ENCODE measurements at places on chromosomes 11 and 22.

GRCh38 chr22:45612940-45613339, 58.7 kb upstream of the ATXN10 start:
- DNase-seq, result no peak

DNA sequence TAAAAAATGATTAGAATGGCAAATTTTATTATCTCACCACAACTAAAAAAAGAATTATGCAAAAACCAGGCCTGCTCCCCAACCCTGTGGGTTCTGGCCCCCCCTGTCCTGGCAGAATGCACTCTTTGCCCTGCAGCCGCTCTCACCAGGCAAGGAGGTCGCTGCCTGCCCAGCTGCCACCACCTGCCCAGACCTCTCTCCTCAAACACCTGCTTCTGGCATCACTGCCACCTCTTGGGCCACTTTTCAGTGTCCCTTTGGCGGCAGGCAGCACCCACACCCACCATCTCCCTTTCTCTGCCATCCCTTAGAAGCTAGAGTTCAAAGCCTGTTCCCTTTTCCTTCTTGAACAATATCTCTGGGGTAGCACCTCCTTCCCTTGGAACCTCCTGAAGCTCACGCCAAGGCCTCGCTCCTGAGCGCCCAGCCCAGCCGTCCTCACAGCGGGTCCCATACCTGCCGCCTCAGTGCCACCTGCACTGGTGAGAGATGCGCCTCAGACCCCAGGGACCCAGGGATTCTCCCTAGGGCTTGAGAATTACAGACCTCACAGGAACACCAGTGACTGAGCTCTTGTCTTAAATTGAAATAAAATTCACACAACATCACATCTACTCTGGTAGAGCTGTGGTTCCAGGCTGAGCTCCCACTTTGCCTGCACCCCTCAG, 44.6 kb downstream of the SGSM3 start:
- no peak for DNase-seq

GRCh38 chr22:24128021-24128420, 53.3 kb upstream of the SUSD2 start:
- DNase-seq, result no peak

- no peak for DNase-seq
These were observed 1549.4 kb downstream of the LRRC4C start for GRCh38 chr11:39910087-39910486.

GRCh38 chr11:130129922-130130321, 29.7 kb upstream of the ST14 start:
- no peak for DNase-seq

GRCh38 chr11:104819107-104819506, 79.2 kb downstream of the CASP12 start:
- no peak for DNase-seq

GRCh38 chr22:17966403-17966717, 58.0 kb downstream of the MICAL3 start:
- no peak for DNase-seq

DNA sequence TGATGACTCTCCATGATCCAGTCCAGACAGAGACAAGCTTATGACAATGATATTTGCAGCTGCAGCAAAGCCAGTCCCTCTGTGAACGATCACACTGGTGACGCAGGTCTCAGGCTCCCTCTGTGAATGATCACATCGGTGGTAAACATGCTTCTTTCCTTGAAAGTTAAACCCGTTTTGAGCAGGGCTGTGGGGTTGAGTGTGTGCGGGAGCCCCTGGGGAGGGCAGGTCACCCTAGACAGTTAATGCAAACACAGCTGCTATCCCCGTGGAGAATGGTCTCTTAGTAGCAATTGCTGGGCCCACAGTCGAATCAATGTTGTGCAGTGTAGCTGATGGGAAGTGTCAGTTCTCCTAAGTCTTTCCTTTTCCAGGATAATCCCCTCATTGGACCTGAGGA, 71.0 kb upstream of the KIRREL3 start:
- DNase-seq, result peak; percentile 84

- DNase-seq, result peak; percentile 54
These were observed 32.6 kb downstream of the SHANK3 start for GRCh38 chr22:50705219-50705691.

DNA sequence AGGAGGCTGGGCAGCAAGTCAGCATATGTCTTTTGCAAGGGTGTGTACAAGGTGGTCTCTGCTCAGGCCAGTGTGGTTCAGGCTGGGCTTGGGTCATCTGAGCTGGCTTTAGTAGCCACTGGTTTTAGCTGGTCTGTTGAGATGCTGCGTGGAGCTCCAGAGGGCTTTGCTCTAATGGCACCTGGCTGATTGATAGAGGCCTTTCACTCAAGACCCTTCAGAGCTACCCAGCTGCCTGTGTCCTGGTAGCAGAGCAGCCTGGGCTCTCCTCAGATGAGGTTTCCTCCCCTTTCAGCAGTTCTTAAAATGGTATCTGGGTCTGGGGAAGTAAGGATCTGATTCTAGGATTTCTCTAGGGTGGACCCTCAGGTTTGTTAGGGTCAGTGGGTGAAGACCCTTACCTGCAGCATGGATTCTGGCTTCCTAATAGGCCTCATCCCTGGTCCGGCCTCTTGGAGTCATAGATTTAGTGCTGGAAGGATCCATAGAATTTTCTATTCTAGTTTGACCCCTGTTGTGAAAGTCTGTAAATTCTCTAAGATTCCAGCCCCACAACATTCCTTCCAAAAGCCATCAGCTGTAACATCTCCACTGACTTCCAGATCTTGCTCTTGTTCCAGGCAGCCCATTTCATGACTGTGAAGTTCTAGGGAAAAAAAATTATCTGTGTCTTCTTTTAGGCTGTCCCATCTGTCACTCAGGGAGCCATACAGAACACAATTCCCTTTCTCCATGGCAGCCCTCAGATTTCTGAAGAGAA, 190.2 kb upstream of the ZBED5 start:
- DNase-seq, result no peak

- DNase-seq, result no peak
These were observed 14.1 kb downstream of the KBTBD3 start for GRCh38 chr11:106063009-106063408.

DNA sequence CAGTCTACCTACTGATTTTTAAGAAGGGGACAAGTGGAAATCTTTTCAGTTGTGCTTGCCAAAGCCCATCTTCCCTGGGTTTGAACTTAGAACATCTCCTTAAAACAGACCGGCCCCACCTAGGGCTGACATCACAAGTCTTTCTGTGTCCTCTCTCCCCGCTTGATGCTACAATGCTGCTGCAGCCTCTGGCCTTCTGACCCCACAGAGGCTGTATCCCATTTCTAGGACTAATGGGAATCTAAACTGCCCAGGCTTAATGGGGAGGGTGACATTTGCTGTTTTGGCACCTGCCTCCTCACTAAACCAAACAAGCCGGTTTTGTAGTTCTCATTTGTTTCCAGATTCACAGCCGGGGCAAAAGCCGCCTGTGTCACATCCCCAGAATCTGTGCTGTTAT, 121.3 kb upstream of the CADM1 start:
- no peak for DNase-seq

DNA sequence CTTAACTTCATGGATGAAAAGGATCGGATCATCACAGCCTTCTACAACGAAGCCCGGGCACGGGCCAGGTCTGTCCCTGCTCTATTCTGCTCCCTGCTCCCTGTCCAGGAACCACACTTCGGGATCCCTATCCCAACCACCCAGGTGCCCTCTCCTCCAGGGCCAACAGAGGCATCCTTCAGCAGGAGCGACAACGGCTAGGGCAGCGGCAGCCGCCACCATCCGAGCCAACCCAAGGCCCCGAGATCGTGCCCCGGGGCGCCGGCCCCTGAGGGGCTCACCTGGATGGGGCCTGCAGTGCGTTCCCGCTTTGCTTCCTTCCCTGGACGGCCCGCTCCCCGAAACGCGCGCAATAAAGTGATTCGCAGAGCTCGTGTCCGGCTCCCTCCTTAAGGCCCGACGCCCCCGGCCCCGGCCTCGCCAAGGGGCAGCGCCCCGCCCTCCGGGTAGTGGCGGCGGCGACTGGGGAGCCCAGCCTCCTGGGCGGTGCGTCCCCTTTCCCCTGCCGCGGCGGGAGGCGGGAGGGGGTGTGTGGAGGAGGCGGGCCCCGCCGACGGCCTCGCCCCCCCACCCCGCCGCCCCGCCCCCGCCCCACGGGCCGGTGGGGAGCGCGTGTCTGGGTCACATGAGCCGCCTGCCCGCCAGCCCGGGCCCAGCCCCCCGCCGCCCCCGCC, at the start of gene VEGFB:
Gene VEGFB, plus strand, starts transcription at position 672 of the 674 bp plus-strand sequence. CDS start 250 bp downstream, outside the sequence.
- peak; percentile 65 for DNase-seq

DNA sequence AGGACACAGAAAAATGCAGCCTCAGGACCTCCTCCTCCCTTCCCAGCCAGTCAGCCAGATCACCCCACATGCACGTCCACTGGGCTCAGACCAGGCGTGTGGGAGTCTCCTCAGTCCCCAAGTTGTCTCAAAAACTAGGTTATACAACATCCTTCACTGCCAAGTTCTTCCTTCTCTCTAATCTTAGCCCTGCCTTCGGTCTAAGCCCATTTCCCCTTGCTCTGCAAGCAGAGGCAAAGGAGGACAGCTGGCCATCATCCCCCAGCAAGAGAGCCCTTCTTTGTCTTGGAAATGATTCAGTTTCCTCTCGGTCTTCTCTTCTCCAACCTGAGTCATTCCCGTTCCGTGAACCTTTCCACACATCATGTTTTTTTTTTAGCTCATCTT, 14.0 kb upstream of the NRGN start:
- no peak for DNase-seq

- DNase-seq, result no peak
These were observed 426 bp downstream of the LZTR1 start for GRCh38 chr22:20982563-20982882.

- DNase-seq, result peak; percentile 48
These were observed 1.3 kb downstream of the ABTB2 start for GRCh38 chr11:34356576-34356912.

GRCh38 chr11:115377882-115378296, 126.3 kb downstream of the CADM1 start:
- DNase-seq, result no peak

Data from NCI-H1092 treated with DMSO at 0.1 percent for 48 hours (cell line).